ENCODE measurements at places on chromosomes 13 and 19.
A peak's percentile ranks its signal among the peaks of the same experiment; 100 is the strongest.

DNA sequence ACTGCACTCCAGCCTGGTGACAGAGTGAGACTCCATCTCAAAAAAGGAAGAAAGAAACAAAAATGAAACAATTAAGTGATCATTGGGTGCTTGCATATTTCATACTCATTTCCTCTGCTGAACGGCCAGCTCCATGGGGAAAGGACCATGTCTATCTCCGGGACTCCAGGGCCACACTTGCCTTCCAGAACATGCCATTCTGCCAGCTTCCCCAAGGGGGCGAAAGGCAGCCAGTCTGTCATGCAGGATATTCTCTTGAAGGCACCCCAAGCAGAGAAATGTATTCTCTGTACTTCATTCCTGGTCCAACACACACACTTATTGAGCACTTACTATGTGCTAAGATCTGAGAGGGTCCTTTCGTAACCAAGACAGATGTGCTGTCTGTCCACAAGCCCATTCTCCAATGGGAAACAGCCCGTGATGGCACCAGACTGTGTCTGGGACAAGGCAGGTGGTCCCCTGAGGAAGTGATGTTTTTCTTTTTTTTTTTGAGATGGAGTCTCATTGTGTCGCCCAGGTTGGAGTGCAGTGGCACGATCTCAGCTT lies 10.2 kb upstream of the CARM1 start:
- no peak for DNase-seq

DNA sequence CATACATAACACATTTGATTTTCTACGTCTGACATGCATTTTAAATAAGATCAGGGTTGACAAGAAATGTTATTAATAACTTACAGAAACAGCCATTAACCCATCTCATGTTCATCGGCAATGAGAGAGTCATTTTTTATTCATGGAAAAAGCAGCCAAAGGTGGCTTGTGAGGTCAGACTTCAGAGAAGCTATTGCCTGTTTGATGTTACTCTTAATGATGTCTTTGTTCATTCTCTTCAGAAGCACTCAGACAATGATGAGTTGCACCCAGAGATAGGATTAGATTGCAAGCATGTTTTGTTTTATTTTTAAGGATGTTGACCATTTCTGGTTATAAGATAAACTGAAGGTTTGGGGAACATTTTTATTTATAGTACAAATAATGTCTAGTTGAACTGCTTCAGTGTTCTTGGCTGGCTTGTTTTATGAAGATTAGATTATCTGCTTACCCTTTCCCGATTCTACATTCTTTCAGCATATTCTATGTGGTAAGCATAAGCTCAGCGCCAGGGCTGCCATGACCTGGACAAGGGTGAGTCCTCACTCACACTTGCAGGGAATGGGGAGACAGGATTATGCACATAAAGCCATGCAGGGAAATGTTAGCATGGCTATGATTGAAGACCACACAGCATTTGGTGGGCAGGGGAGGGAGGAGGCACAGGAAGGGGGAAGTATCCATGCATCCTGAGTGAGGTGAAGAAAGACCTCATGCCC lies 288.1 kb downstream of the MTUS2 start:
- DNase-seq: no peak

DNA sequence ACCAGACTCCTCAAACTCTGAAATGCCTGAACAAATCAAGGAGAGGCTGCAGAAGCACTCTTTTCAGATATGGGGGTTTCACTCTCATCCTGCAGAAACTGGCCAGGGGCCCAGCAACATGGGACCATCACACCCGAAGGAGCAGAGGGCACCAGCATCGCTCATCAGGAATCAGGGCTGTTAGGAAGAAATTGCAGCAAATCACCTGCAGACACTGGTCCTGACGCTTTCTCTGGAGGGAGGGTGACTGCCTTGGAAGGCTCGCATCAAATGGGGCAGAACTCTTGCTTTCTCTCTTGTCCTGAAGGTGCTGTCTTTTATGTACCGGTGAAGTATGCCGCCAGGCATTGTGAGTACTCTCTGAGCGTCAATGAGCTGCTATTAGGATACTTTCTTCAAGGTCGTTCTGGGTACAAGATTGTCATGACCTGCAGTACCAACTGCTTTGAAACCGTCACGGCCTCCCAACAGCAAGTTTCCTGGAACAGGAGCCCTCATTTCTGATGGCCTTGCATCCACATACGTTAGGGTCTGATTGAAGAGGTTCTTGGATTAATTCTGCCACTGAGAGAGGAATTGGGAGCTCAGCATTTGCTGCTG lies 155.7 kb upstream of the SOX1 start:
- DNase-seq: no peak

DNA sequence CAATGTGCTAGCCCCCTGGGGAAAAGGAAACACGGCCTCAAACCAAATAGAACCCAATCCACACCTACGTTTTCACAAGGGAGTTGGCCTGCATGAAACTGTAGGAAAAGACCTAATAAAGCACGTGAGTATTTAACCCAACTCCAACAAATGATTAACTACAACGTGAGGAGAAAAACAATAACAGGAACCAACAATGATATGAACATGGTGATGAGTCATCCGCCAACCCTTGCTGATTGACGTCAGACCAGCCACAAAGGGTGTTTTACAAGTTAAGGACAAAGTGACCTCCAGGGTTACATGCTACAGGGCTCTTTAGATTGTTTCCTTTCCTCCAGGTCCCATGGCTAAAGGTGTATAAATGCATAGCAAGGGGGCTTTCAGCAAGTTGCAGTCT lies 460.5 kb downstream of the COG6 start:
- DNase-seq: peak; percentile 61

DNA sequence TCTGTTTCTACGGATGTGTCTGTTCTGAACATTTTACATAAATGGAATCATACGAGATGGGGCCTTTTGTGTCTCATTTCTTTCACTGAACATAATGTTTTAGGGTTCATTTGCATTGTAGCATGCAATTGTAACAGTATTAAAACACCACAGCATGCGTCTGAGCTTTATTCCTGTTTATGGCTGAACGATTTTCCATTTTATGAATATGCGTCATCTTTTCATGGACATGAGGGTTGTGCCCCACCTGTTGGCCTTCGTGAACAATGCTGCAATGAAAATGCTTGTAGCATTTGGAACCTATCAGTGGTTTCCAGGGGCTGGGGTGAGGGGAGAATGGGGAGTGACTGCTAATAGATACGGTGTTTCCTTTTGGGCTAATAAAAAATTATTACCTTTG lies 5.1 kb downstream of the OR10H1 start:
- no peak for DNase-seq

GRCh38 chr13:100356426-100356825 lies 232.2 kb downstream of the GGACT start:
- DNase-seq: no peak

DNA sequence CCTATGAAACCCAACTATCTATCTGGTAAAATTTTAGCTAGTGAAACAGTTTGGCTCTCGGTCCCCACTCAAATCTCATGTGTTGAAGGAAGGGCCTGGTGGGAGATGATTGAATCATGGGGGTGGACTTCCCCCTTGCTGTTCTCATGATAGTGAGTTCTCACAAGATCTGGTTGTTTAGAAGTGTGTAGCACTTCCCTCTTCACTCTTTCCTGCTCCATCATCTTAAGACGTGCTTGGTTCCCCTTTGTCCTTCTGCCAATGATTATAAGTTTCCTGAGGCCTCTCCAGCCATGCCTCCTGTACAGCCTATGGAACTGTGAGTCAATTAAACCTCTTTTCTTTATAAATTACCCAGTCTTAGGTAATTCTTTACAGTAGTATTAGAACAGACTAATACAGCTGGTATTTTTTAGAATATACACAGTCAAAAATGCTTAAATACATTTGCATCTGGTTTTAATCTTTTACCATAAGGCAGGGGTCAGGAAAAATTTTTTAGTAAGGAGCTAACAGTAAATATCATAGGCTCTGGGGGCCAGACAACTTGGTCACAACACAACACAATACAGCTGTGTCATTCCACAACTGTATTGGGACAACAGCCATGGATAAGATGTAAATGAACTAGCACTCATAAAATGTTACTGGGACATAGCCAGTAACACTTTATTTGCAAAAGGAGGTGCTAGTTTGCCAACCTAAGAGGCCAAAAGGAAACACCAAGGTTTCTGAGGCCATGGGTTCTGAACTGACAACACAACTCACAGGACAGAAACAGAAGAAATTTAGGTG lies 24.3 kb downstream of the DZIP1 start:
- DNase-seq: no peak

All from left cardiac atrium (tissue), 4 donors.